ENCODE measurements at places on chromosomes 16 and 17. TPM values are rescaled to one million over a fixed set of nuclear protein-coding genes. Genes with fewer than 3 reads are reported as not detected.
A peak's percentile ranks its signal among the peaks of the same experiment; 100 is the strongest.

WNT3 gene
- 2.0 TPM for total RNA-seq

KRTAP4-8 gene
- not detected for total RNA-seq

PNMT gene
- not detected for total RNA-seq

ALG1 gene
- 26.3 TPM for total RNA-seq

DNA sequence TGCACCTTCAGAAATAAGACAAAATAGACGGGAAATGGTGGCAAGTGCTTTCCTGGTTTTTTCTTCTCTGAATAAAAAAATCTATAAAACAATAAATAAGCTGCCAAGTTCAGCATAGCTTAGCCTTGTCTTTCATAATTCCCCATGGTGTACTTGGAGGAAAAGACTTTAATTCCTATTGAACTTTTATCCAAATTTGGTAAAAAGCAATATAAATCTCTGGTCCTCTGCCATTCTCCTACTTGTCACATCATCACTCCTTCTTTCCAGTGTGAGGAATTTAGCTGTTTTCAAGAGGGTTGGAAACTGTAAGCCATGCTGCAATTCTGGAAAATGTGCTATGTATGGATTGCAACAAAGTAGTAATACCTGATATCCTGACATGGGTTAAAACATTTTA lies 551.8 kb upstream of the KIF2B start:
- H3K4me3 ChIP-seq: no peak overlapping the region
- H3K27me3 ChIP-seq: no peaks in the 10 kb centered on the region
- no peaks in the 10 kb centered on the region for H3K36me3 ChIP-seq
- H3K4me1 ChIP-seq: no peaks in the 10 kb centered on the region
- H3K27ac ChIP-seq: no peak overlapping the region

DNA sequence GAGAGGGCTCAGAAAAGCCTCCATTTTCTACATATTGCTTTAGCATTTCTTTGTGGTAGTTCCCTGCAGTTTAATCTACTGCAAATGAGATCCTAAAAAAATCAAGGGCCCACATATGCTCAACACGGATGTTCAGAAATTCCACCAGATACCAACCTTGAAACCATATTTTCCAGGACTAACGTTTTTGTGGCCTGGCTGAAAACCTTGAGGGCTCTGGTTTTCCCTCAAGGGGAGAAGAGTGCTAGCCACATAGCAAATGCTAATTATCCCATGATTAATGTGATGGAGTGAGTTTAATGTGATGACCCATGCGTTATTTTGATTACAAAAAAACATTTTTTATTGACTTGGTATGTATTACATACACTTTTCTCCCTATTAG lies 68.9 kb downstream of the SNX11 start:
- no peak overlapping the region for H3K27ac ChIP-seq
- no peaks in the 10 kb centered on the region for H3K36me3 ChIP-seq
- no peaks in the 10 kb centered on the region for H3K4me1 ChIP-seq
- no peak for DNase-seq
- H3K27me3 ChIP-seq: no peaks in the 10 kb centered on the region

DNA sequence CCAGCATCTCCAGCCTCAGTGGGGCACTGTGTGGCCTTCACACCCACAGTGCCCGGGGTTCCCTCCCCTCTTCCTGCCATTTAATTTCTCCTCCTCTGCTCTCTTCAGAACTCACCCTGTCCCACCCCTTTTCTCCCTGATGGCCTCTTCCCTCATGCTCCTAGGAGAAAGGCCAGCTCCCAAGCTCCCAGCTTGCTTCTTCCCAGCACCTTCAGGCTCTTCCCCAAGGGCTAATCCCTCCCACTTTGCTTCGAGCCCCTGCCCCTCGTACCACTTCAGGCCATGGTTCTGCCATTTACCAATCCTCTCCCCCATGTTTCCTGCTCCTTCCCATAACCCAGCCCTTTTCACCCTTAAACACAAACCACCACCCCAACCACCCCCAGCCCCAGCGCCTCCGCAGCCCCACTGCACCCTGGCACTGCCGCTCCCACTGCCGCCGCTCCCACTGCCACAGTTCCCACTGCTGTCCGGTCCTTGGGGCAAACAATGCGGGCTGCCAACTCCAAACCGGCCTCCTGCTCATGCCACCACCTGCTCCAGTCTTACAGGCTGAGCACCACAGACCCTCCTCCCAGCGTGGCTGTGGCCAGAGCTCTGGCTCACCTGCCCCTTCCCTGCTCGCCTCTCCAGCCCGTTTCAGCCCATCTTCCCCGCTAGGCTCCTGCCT lies 28.6 kb downstream of the ADAM11 start:
- H3K36me3 ChIP-seq: no peaks in the 10 kb centered on the region
- DNase-seq: no peak
- no peak overlapping the region for H3K4me3 ChIP-seq
- H3K4me1 ChIP-seq: no peaks in the 10 kb centered on the region
- no peak overlapping the region for H3K27ac ChIP-seq

- H3K4me3 ChIP-seq: peak overlapping the region; percentile 70
- no peaks in the 10 kb centered on the region for H3K36me3 ChIP-seq
- H3K4me1 ChIP-seq: peaks cover 42% of the 10 kb centered on the region
- H3K27ac ChIP-seq: peak overlapping the region; percentile 55
Observed at GRCh38 chr16:3022208-3022683, 1.5 kb downstream of the HCFC1R1 start.

- no peak overlapping the region for H3K27ac ChIP-seq
- H3K27me3 ChIP-seq: no peaks in the 10 kb centered on the region
- no peak for DNase-seq
- peaks cover 81% of the 10 kb centered on the region for H3K4me1 ChIP-seq
- H3K4me3 ChIP-seq: no peak overlapping the region
- no peaks in the 10 kb centered on the region for H3K36me3 ChIP-seq
Observed at GRCh38 chr17:63516910-63517824, 6.0 kb upstream of the KCNH6 start.

GRCh38 chr17:80604670-80605010 lies 60.0 kb downstream of the RPTOR start:
- no peak for DNase-seq
- H3K4me1 ChIP-seq: peaks cover 52% of the 10 kb centered on the region
- no peaks in the 10 kb centered on the region for H3K27me3 ChIP-seq

GRCh38 chr17:37741341-37742115 lies 3.3 kb downstream of the HNF1B start:
- no peaks in the 10 kb centered on the region for H3K27me3 ChIP-seq
- DNase-seq: no peak
- H3K4me3 ChIP-seq: no peak overlapping the region
- no peak overlapping the region for H3K27ac ChIP-seq
- peaks cover 14% of the 10 kb centered on the region for H3K4me1 ChIP-seq

DNA sequence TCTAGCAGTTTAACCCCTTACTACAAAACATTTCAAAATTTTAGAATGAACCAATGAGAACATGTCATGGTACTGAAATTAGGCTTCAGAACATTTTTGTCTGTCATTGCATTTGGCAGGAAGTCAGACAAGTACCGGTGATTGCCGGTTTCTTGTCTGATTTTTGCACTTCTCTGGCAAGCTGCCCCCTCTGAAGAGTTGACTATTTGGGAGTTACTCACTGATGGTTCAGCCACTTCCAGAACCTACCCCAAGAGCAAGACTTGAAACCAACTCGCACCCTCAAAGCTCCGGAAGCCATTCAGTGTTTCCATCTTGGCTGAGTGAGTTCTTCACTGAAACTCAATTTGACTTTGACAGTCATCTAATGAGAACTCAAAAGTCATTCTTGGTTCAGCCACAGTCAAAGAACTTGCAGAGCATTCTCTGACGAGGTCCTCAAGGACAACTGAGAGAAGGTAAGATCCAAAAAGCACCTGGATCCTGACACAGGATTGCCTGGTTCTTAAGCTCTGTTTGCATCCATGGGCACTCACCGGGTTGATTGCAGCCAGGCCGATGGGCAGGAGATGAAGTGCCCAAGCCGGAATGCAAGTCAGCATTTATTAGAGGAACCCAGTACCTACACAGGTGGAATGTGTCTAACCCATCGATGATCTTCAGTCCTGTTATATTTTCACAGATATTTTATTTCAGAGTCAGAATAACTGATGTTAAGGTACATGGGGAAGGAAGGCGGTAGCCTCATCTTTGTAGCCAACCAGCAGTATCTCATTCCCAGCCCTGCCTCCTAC lies 93.6 kb downstream of the USP22 start:
- DNase-seq: no peak
- no peaks in the 10 kb centered on the region for H3K36me3 ChIP-seq
- H3K27ac ChIP-seq: no peak overlapping the region

GRCh38 chr16:84500531-84500930 lies 3.9 kb downstream of the MEAK7 start:
- DNase-seq: no peak
- H3K27me3 ChIP-seq: no peaks in the 10 kb centered on the region
- H3K36me3 ChIP-seq: no peaks in the 10 kb centered on the region
- no peak overlapping the region for H3K4me3 ChIP-seq
- H3K27ac ChIP-seq: no peak overlapping the region

DNA sequence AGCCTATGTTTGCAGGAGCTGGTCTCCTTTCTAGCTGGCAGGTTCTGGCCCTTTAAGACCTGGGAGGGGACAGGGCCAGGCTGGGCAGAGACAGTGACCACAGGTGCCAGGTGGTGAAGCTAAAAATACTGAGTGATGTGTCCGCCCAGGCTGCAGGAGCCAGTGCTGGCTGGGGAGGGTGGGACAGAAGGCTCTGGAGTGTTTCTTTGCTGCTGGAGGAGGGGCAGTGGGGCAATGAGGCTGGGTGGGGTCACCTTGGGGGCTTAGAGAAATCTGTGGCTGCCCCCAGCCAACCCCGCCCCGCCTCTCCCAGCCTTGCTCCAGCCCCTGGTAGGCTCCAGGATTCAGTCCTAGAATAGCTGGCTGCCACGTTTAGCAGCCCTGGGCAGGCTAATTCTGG lies 30.4 kb upstream of the SBK1 start:
- no peaks in the 10 kb centered on the region for H3K4me1 ChIP-seq
- DNase-seq: no peak
- H3K27ac ChIP-seq: no peak overlapping the region
- no peaks in the 10 kb centered on the region for H3K36me3 ChIP-seq
- no peak overlapping the region for H3K4me3 ChIP-seq

DNA sequence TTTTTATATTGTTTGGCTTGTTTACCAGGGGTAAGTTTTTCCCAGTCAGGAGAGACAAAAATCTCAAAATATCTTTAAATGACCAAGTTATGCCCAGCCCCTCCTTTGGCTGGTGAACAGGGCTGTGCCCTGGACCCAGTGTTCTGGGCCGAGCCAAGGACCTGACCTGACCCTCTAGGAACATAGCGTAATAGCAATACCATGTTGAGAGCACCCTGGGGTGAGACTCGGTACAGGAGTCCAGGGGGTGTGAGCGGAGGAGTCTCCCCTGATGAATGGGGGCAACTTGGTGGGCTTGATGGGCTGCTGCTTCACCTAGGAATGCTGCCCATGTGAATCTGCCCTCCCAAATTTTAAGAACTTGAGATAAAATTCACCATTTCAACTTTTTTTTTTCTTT lies 47.4 kb downstream of the B9D1 start:
- no peak for DNase-seq
- peaks cover 13% of the 10 kb centered on the region for H3K4me1 ChIP-seq
- no peaks in the 10 kb centered on the region for H3K27me3 ChIP-seq
- H3K27ac ChIP-seq: no peak overlapping the region
- H3K4me3 ChIP-seq: no peak overlapping the region

- no peak overlapping the region for H3K4me3 ChIP-seq
- peak; percentile 83 for DNase-seq
- H3K36me3 ChIP-seq: no peaks in the 10 kb centered on the region
- peaks cover 6% of the 10 kb centered on the region for H3K4me1 ChIP-seq
- no peaks in the 10 kb centered on the region for H3K27me3 ChIP-seq
Observed at GRCh38 chr16:71367241-71367976, 8.9 kb downstream of the CALB2 start.

DNA sequence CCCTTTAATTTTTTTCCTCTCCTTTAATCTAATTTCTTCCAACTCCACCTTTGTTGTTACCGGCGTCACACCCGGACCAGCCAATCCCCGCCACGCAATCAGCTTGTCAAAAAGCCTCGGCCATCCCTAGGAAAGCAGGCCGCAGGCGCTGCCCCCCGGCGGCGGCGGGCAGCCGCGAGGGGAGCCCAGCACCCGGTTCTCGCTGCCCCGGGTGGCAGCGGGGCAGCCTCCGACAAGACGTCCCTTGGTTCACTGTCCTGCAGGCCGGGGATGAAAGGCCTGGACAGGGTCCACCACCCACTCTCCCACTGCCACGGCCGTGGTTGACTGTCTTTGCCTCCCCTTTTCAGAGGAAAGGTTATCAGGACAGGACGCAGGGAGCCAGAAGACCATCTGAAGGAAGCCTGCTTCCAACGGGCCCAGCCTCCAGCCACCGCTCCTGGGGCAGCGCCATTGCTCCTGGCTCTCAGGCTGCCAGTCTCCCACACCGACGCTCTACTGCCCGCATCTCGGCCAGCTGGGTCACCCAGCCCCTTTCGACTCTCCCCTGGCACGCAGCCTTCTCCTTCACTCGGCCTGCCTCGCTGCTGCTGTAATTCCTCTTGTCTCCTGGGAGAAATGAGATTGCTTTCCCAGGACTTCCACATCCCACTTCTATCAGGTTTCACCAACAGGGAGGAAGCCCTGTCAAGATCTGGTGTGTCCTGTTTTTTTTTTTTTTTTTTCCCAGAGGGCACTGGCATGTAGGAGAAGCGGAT lies 2.8 kb upstream of the UBTF start:
- DNase-seq: peak; percentile 71

DNA sequence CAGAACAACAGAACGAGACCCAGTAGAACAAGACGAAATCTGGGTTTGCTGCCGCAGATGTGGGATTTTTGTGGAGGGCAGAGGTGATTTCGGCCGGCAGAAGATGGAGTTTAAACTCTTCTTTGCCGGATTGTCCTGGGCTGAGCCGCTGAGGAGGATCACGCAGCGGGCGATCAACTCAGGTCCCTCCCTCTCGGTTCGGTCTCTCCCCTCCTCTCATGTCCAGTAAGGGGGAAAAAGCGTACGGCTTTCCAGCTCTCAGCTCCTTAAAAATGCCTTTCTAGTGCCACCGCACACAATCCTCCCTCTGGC lies 2.5 kb downstream of the PHF12 start:
- H3K27ac ChIP-seq: peak overlapping the region; percentile 93
- peak overlapping the region; percentile 87 for H3K4me3 ChIP-seq
- H3K27me3 ChIP-seq: no peaks in the 10 kb centered on the region
- H3K4me1 ChIP-seq: peaks cover 60% of the 10 kb centered on the region
- DNase-seq: no peak

GRCh38 chr17:35895636-35896587 lies 15.8 kb upstream of the CCL5 start:
- no peak for DNase-seq
- H3K4me3 ChIP-seq: no peak overlapping the region
- no peaks in the 10 kb centered on the region for H3K27me3 ChIP-seq
- H3K36me3 ChIP-seq: no peaks in the 10 kb centered on the region
- H3K4me1 ChIP-seq: no peaks in the 10 kb centered on the region

GRCh38 chr16:89317729-89318429 lies 100.4 kb downstream of the ZNF778 start:
- H3K27me3 ChIP-seq: no peaks in the 10 kb centered on the region
- no peak overlapping the region for H3K4me3 ChIP-seq
- no peaks in the 10 kb centered on the region for H3K36me3 ChIP-seq
- H3K4me1 ChIP-seq: peaks cover 50% of the 10 kb centered on the region

- no peaks in the 10 kb centered on the region for H3K36me3 ChIP-seq
- DNase-seq: peak; percentile 34
- H3K27ac ChIP-seq: no peak overlapping the region
- peaks cover 13% of the 10 kb centered on the region for H3K4me1 ChIP-seq
- no peak overlapping the region for H3K4me3 ChIP-seq
Observed at GRCh38 chr17:78317794-78318400, 42.0 kb downstream of the SOCS3 start.

Data from Karpas-422 (cell line).